ENCODE measurements at places on chromosomes 12 and 14.
A peak's percentile ranks its signal among the peaks of the same experiment; 100 is the strongest.

GRCh38 chr12:517538-517937, 57.8 kb downstream of the B4GALNT3 start:
- DNase-seq: no peak

GRCh38 chr12:96587691-96588090, 98.3 kb downstream of the CFAP54 start:
- no peak for DNase-seq

GRCh38 chr14:99287269-99287942, 15.4 kb upstream of the BCL11B start:
- no peak for DNase-seq

DNA sequence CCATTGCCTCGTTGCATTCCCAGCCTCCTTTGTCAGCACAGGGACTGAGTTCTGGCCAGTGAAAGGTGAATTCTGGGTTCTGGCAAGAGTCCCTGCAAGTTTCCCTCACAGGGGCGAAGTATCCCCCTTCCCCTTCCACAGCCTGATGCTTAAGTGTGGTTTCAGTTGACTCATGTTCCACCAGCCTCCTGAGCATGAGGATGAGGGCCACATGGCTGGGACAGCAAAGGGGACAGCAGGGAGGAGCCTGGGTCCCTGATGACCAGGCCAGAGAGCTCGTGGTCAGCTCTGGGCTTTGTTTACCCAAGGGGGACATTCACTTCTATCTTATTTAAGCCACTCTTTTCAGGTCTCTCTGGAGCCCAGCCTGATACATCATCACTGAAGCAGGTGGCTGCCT, 36.5 kb downstream of the CACNA2D4 start:
- no peak for DNase-seq

GRCh38 chr14:88232771-88233170, 90.3 kb downstream of the KCNK10 start:
- no peak for DNase-seq

DNA sequence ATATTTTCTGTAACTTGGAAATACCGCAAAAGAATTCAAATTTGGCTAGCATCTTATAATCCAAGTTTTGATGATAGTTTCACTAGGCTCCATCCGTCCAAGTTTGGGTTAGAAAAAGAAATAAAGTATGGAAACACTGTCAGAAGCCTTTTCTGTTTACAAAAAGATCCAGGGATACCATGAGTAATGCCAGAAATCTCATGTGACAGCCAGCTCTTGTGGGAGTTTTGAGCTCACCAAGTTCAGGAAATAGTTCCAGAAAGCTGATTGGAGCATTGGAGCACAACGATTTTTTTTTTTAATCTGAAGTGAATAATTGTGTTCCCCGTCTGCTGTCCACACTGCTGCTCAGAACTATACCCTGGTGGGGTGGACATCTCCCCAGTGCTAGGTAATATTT, 229.7 kb upstream of the NPAS3 start:
- DNase-seq: no peak

DNA sequence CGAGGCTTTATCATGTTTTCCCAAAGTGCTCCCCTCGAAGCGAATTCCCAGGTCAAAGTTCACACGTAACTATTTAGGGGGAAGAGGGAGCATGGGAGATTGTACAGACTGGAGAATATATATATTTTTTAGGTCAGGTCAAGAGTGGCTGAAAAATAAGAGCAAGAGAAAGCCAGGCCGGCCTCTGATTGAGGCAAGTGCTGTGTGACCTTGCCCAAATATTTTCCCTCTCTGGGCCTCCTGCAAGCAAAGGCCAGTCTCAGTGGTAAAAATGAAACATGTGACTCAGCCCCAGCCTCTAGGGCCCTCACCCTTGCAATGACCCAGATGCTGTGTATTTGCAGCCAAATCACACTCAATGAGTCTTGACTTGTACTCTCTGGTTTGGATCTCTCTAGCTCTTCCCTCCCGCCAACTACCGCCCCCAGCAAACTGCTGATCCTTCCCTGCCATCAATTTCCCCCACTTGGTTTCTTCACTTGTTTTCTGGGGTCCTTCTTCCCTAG, 34.1 kb downstream of the SMUG1 start:
- no peak for DNase-seq

DNA sequence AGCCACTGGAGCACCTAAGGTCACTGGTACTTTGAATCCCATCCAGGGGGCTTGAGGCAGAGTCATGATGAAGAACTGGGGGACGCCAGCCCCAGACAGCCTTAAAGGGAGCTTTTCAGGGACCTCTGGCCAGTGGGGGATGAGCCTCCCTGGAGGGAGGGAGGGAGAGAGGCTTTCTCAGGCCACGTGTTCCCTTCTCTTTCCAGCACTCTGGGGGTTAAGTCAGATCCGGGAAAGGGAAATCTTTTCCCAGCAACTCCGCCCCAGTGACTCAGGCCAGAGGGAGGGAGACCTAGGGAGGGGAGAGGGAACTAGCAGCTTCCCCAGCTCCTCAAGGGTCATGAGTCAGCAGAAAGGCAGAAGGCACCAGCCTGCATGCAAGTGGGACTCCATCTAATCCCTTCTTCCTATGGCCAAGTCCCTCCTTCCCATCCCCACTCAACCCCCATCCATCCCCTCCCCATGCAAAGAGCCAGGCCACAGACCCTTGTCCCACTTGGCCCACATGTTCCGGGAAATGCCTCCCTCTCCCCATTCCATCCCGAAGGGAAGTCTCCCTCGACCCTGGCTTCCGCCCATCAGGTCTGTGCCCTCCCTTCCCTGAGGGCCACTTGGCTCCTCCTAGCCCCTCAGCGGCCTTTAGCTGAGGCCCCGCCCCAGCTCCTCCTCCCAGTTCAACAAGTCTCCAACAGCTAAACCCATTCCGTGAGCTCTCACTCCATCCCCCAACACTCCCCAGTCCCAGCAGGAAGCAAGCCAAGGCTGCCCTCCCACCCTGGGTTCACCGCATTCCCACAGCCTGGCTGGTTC, 5.6 kb downstream of the TNFRSF1A start:
- DNase-seq: peak; percentile 96

DNA sequence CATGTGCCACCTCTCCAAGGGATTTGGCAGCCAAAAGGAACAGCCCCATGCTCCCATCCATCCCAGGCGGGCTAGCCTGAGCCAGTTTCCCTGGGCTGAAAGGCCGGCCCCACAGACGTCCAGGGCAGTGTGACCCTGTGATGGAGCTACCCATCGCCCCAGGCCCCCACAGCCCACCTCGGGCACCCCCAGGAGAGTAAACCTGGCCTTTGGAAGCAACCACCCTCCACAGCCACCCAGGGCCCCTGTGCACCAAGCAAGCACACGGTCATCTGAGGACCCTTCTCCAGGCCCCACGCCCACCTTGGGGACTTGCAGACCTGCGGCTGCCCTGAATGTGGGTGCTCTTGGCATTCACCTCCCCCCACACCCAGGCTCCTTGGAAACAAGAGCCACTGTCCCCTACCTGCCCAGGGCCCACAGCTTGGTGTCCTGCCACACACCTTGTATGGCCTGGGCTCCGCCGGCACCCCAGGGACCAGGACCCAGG, 8.4 kb downstream of the AHNAK2 start:
- peak; percentile 54 for DNase-seq

GRCh38 chr14:72613231-72613974, 280.5 kb downstream of the DPF3 start:
- DNase-seq: peak; percentile 88

GRCh38 chr14:75175677-75176141, 703 bp downstream of the TMED10 start:
- no peak for DNase-seq

GRCh38 chr12:40988824-40989223, 199.3 kb upstream of the PDZRN4 start:
- DNase-seq: no peak

GRCh38 chr12:52865090-52865944, 16.5 kb upstream of the KRT78 start:
- DNase-seq: no peak

- no peak for DNase-seq
Observed at GRCh38 chr14:74062809-74063150, 21.5 kb downstream of the ALDH6A1 start.

DNA sequence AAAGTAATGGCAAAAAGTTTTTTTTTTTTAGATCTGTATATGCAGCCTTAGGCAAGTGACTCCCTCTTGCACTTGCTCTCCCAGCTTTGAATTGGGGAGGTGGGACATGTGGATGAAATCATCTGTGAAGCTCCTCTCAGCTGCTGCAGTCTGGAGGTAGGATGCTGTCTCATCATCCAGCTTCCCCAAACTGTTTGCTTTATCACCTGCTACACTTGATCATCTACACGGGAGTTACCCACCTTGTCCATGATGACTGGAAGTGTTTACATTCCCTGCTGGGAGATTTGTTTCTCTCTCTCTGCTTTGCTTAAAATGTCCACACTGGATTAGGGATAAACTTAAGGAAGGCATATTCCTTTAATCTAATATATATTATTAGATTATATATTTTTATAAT, 8.5 kb upstream of the FGF23 start:
- no peak for DNase-seq

DNA sequence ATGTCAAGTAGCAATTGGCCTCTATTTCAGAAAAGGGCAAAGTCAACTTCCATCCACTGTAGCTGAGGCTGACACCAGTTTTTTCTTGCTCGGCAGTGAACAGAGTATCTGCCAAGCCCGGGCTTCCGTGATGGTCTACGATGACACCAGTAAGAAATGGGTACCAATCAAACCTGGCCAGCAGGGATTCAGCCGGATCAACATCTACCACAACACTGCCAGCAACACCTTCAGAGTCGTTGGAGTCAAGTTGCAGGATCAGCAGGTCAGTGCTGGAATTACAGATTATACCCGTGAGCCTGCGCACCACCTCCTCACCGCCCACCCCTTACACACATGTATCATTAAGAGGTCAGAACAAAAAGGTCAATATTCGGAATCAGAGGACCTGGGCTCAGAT, 19.4 kb downstream of the EVL start:
- no peak for DNase-seq

DNA sequence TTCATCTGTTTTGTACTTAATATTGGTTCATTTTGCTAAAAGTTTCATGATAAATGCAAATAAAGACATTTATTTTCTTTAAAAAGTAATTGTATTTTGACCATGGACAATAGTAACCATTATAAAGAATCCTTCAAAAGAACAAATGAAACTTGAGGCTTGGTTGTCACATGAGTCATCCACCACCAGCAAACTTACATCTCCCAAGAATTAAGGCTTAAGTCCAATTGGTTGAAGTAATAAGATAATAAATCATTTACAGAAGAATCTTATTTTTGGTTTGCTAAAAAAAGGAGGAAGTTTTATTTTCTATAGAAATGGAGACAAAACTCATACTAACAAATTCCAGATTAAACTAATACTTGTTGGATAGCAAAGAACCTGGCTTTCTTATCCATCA, 84.8 kb upstream of the KITLG start:
- no peak for DNase-seq

DNA sequence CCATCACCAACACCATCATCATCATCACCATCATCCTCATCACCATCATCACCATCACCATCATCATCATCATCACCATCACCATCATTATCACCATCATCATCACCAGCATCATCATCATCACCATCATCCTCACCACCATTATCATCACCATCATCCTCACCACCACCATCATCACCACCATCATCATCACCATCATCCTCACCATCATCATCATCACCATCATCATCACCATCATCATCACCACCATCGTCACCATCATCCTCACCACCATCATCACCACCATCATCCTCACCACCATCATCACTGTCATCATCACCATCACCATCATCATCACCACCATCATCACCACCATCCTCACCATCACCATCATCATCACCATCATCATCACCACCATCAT, 113.0 kb upstream of the TMEM233 start:
- DNase-seq: no peak

DNA sequence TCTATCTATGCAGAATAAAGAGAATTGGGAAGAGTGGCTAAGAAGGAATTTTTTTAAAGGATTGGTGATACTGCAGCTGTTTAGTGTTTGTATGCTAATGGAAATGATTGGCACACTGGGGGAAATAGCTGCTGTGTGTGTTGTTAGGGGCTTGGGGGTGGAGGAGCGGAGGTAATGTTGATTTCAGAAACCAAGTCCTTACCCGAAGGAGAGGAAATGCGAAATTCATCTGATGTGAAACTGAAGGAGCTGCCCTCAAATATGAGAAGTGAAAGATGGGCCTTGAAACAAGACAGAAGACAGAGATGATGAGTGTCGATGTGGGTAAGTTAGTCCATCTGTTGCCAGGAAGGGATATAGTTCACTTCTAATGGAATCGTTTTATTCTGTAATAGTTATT, 21.2 kb upstream of the RNASE12 start:
- DNase-seq: no peak

DNA sequence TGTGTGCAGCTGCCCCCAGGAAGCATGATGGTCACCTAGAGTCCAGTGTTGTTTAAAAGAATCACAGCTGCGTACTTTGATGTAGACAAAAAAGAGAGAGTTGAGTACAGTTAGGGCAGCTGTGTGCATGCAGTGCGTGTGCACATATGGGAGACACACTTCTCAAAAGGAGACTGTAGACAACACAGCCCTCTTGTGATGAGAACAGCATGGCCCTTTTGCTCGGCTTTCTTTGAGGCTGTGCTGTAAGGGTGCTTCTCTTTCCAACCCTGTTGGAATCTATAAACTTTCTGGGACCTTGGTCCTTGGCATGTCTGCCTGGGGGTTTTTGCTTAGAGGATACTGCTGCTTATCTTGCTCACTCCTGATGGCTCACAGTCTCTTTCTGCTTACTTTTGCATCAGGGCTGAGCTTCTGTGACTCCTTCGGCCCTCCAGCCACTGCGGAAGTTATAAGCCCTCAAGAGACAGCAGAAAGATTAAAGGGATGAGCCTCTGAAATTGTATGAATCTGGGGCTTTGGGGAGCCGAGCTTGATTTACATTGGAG, 102.9 kb downstream of the DYRK2 start:
- DNase-seq: no peak

DNA sequence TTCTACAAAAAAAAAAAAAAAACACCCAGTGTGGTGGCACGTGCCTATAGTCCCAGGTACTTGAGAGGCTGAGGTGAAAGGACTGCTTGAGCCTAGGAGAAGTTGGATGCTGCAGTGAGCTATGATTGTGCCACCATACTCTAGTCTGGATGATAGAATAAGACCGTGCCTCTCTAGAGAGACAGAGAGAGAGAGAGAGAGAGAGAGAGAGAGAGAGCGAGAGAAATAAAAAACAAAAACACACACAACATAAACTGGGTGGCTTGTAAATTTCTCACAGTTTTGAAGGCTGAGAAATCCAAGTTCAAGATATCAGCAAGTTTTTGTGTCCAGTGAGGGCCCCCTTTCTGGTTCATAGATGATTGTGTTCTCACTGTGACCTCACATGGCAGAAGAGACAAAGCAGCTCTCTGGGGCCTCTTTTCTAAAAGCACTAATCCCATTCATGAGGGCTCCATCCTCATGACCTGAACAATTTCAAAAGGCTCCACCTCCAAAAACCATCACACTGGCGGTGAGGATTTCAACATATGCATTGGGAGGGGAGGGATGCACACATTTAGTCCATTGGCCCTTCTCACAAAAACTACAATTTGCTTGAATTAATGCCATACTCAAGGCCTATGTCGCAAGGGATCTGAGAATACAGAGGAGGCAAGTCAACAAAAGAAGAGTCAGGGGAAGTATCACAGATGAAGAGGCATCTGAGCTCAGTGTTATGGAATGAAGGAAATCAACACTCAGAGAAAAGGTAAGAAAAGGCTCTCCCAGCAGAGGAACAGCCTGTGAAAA, 94.9 kb downstream of the PPM1H start:
- no peak for DNase-seq

Measured in Right ventricle myocardium inferior (tissue), 1 donor.